ENCODE measurements at places on chromosomes 2 and 18.

DNA sequence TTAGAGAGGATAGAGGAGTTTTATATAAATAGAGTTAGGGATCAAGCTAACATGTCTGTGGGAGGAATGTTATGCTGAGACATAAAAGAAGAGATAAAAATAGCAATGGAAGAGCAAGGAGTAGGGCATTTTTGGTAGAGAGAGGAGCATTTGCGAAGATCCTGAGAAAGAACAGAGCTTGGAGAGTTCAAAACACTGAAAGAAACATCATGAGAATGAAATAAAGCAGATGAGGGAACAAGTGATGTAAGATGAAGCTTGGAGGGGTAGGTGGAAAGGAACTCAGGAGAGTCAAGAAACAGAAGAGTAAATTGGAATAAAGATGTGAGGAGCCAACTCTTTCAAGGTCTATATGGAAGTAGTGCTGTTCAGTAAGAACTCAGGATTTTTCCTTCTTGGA, 308.6 kb downstream of the PARD3B start:
- no peak overlapping the region for H3K4me3 ChIP-seq
- no peak for DNase-seq
- H3K27ac ChIP-seq = no peak overlapping the region
- H3K27me3 ChIP-seq = no peaks in the 10 kb centered on the region
- no peaks in the 10 kb centered on the region for H3K4me1 ChIP-seq
- no peaks in the 10 kb centered on the region for H3K36me3 ChIP-seq

- H3K4me1 ChIP-seq = no peaks in the 10 kb centered on the region
- H3K27ac ChIP-seq = no peak overlapping the region
- H3K27me3 ChIP-seq = no peaks in the 10 kb centered on the region
- no peaks in the 10 kb centered on the region for H3K36me3 ChIP-seq
- DNase-seq = no peak
- no peak overlapping the region for H3K4me3 ChIP-seq
Observed at GRCh38 chr18:67846422-67847098, 330.0 kb upstream of the DSEL start.

GRCh38 chr2:235458839-235459273, 35.0 kb upstream of the AGAP1 start:
- H3K4me3 ChIP-seq = no peak overlapping the region
- no peaks in the 10 kb centered on the region for H3K4me1 ChIP-seq
- no peak for DNase-seq
- H3K27me3 ChIP-seq = no peaks in the 10 kb centered on the region
- H3K27ac ChIP-seq = no peak overlapping the region

DNA sequence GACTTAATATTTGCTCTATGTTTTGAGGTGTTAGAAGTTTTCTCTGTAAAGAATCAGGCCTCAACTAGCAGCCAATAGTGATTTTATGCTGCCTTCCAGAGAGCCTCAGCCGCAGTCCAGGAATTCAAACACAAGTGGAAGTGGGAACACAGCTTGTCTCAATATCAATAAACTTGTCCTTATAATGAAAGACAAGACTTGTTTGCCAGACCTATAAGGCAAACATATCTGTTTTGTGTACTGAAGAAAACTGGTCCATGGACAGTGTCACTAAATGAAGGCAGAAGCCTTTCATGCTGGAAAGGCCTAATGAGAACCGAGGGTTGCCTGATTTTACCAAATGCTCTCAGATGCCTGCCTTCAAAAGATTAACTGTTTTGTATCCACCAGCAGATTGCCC, 182.2 kb downstream of the EPHA4 start:
- no peaks in the 10 kb centered on the region for H3K27me3 ChIP-seq
- no peak overlapping the region for H3K4me3 ChIP-seq
- DNase-seq = no peak
- H3K27ac ChIP-seq = no peak overlapping the region
- H3K36me3 ChIP-seq = no peaks in the 10 kb centered on the region

GRCh38 chr2:40431600-40431955, 20.3 kb downstream of the SLC8A1 start:
- no peaks in the 10 kb centered on the region for H3K36me3 ChIP-seq
- peaks cover 17% of the 10 kb centered on the region for H3K4me1 ChIP-seq
- DNase-seq = peak; percentile 77
- no peak overlapping the region for H3K4me3 ChIP-seq

Data from aorta (tissue), 5 donors.